ENCODE measurements at places on chromosomes 2 and 18. TPM values are rescaled to one million over a fixed set of nuclear protein-coding genes. Genes with fewer than 3 reads are reported as not detected.

Gene FRZB
- 0.44 TPM for total RNA-seq

Gene KCNG3
- not detected for total RNA-seq

Gene ERICH2
- total RNA-seq, result not detected

Gene FTCDNL1
- total RNA-seq, result 3.3 TPM

Gene SERPINB13
- not detected for total RNA-seq
